ENCODE measurements at places on chromosomes 2 and 18. TPM values are rescaled to one million over a fixed set of nuclear protein-coding genes. Genes with fewer than 3 reads are reported as not detected.

DNA sequence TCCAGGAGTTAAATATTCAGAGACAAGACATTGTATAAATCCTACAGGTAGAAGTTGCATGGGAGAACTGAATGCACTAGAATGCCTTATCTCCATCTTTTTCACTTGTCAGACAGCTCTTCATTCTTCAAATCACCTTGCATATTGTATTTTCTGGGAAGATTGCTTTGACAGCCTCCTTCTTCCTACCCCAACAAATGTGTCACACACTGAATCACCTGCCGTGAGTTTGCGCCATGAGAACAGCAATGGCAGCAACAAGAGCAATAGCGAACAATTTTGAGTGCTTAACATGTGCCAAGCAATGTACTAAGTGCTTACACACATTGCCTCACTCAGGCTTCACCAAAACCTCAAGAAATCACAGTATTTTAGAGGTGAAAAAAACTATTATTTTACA is 161.3 kb upstream of the REG3G start:
- no peak for DNase-seq

DNA sequence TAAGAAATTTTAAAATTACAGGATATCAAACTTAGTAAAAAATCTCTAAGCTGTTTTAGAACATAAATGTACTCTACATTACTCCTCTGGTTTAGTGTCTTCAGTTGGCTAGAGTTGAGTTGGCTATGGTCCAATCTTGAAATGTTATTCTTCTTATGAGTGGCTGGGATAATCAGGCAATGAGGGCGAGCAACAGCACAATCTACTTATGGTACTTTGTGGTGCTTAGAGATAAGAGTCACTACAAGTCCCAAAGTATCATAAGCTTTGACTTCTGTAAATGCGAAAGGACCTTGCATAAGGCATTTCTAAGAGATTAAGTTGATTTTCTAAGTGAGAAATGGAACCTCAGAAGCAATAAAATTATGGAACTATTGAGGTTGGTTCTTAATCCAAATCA is 361.7 kb downstream of the GPD2 start:
- DNase-seq, result no peak

DGUOK gene
- polyA plus RNA-seq, result 82.5 TPM

SCN2A gene
- polyA plus RNA-seq, result 0.27 TPM

SALL3 gene
- polyA plus RNA-seq, result 0.60 TPM

Data from urinary bladder (tissue), 4 donors.